ENCODE measurements at places on chromosomes 4 and X.

GRCh38 chr4:148539387-148539786, 97.2 kb upstream of the NR3C2 start:
- DNase-seq, result no peak

- DNase-seq, result peak; percentile 19
Measured at GRCh38 chrX:102604327-102604726, 5.0 kb downstream of the ARMCX5 start.

GRCh38 chr4:39036172-39036571, 4.0 kb upstream of the TMEM156 start:
- DNase-seq, result peak; percentile 47

DNA sequence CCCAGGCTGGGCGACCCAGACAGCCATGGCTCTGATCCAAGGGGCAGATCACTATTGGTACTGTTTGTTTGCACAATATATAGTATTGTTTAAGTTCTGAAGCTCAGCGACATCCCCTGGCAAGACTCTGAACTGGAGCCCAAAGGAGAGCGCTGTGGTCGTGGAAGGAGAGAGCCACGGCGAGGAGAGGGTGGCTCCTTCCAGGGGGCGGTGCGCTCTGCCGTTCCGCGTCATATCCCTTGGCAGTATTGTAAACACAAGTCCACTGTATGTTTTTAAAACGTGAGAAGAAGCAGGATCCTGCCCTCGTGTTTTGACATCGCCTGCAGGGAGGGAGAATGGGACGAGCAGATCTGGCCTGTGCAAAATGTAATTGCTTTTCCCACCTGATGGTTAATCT, 185.5 kb downstream of the RAB28 start:
- no peak for DNase-seq

GRCh38 chr4:37740546-37740945, 54.4 kb upstream of the RELL1 start:
- DNase-seq, result no peak

GRCh38 chr4:10028910-10029309, 7.6 kb upstream of the SLC2A9 start:
- DNase-seq, result no peak

- DNase-seq, result no peak
Measured at GRCh38 chr4:111921714-111922113, 223.5 kb upstream of the FAM241A start.

- no peak for DNase-seq
Measured at GRCh38 chr4:152356428-152357034, 179.4 kb downstream of the FBXW7 start.

- no peak for DNase-seq
Measured at GRCh38 chr4:138688408-138689085, 327.0 kb upstream of the NOCT start.

Measured in skeletal muscle cell (primary cell).